ENCODE measurements at places on chromosomes 1 and 21.

GRCh38 chr21:37837381-37837780 is 78.9 kb downstream of the KCNJ6 start:
- H3K27me3 ChIP-seq = no peaks in the 10 kb centered on the region
- no peaks in the 10 kb centered on the region for H3K4me1 ChIP-seq
- no peak overlapping the region for H3K4me3 ChIP-seq
- H3K27ac ChIP-seq = no peak overlapping the region
- DNase-seq = no peak
- H3K36me3 ChIP-seq = no peaks in the 10 kb centered on the region

DNA sequence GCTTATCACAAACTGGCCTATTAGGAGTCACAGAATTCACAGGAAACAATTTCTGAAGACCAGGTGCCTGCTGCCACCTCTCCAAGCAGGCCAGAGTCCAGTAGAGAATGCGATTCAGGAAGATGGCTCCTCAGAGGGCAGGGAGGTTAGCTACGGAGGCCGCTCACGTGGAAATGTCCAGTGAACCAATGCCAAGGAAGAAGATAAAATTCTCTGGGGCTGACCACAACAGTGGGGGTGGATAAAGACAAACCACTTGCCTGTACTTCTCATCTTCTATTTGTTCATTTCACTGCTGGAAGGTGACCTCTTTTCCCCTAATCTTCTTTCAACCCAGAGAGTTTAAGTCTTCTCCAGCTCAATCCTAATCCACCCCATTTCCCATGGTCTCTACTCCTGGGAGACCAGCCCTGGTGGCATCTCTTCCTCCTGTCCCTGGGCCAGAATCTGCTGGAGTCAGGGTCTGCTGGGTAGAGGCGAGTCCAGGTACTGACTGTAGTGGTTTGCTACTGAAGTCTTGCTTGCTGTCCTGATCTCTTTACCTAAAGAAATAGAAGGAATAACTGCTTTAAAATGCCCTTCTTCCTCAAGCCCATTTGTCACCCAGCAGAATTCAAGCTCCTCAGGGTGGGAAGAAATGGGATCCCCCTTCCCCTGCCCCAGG is 3.2 kb downstream of the PSRC1 start:
- H3K36me3 ChIP-seq = no peaks in the 10 kb centered on the region
- no peaks in the 10 kb centered on the region for H3K27me3 ChIP-seq
- no peak overlapping the region for H3K4me3 ChIP-seq
- DNase-seq = no peak
- H3K4me1 ChIP-seq = peaks cover 9% of the 10 kb centered on the region
- H3K27ac ChIP-seq = no peak overlapping the region

- H3K27me3 ChIP-seq = no peaks in the 10 kb centered on the region
- H3K4me3 ChIP-seq = no peak overlapping the region
- H3K27ac ChIP-seq = no peak overlapping the region
- no peaks in the 10 kb centered on the region for H3K36me3 ChIP-seq
Measured at GRCh38 chr1:210741564-210741963, 392.4 kb downstream of the KCNH1 start.

DNA sequence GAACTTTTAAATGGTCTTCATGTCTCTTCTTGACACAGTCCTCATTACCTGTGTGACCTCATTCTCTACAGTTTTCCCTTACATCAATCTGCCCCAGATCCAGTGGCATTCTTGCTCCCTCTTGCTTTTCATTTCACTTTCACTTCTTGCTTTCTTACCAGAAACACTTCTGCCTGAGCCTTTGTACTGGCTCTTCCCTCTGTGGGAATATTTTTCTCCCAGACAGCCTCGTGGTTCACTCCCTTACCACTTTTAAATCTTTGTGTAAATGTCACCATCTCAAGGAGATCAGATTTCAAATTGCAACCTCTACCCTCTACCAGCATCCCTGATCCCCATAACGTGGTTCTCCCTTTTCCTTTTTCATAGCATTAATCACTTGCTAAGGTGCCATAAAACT is 73.2 kb downstream of the DISC1 start:
- no peak overlapping the region for H3K27ac ChIP-seq
- no peaks in the 10 kb centered on the region for H3K36me3 ChIP-seq
- H3K4me1 ChIP-seq = no peaks in the 10 kb centered on the region
- no peak overlapping the region for H3K4me3 ChIP-seq

DNA sequence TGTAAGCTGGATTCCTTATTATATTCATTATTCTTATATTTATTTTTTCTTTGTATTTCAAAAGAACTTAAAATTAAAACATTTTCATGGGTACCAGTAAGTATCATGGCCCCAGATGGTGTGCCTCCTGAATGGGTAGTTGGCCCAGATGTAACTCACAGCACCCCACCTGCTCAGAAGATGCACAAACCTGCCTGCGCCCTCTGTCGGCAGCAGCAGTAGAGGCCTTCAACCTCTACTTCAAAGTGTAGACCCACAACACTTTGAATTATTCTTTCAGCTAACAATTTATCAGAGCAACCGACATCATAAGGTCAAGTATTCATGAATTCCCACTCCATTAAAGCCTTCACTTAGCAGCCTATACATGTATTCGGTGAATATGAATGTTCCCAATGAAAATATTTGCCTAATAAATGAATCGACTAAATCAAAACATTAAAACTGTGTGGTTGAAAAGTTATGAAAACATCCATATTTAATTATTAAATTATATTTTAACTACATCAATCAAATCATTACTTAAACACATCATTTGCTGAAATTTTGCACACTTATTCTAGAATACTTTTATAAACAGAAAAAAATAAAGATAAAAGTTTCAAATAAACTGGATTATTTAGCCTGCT is 25.4 kb downstream of the PIGM start:
- H3K4me3 ChIP-seq = no peak overlapping the region
- peak; percentile 60 for DNase-seq
- H3K27ac ChIP-seq = no peak overlapping the region

DNA sequence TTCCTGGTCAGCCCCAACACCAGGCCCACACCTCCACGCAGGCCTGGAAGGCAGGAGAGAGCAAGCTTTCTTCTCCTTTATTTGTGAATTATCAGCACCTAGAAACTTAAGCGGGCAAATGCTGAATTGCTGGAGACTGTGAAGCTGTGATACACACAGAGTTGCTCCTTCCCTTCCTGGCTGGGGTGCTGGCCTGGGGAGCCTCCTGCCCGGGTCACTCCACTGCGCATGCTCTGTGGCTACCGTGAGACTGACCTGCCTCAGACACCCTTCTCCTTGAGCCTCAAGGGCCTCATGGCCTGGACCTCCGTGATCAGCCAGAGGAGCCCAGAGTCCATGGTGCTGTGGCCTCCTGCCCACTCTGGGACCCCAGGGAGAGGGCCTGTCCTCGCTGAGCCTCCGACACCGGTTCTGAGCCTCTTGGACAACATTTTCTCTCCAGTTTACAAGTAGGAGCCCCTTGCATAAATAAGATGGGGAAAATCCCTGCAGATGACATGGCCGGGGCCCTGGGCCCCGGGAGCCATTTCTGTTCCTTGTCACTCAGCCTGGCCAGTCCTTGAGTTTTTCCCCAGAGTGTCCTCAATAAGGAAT is 18.0 kb downstream of the AGPAT3 start:
- peaks cover 17% of the 10 kb centered on the region for H3K36me3 ChIP-seq
- no peaks in the 10 kb centered on the region for H3K27me3 ChIP-seq
- DNase-seq = no peak
- H3K27ac ChIP-seq = peak overlapping the region; percentile 20
- peaks cover 32% of the 10 kb centered on the region for H3K4me1 ChIP-seq

DNA sequence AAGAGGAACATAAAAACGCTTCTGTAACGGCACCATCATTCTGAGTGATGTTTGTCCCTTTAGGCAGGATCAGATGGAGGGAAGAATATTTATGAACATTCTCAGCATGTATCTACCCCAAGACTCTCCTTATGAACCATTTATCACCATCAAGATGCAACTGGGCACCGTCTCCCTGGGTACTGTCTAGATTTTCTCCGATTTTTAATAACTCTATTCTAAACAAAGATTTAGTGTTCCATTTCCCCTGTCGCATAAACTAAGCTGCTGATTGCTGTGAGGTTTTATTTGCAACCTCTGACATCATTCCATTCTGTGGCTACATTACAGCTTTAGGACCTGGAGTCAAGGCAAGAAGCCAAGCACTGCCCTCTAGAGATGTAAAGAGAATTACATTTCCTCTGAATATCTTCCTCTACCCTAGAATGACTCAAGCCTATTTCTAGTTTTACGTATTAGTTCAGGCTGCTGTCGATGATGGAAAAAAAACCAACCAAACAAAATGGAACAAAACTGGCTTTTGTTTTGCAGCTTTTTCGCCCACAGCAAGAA is 130.1 kb upstream of the MAP1LC3C start:
- DNase-seq = no peak
- H3K4me3 ChIP-seq = no peak overlapping the region
- no peaks in the 10 kb centered on the region for H3K4me1 ChIP-seq
- H3K27ac ChIP-seq = no peak overlapping the region
- no peaks in the 10 kb centered on the region for H3K36me3 ChIP-seq

DNA sequence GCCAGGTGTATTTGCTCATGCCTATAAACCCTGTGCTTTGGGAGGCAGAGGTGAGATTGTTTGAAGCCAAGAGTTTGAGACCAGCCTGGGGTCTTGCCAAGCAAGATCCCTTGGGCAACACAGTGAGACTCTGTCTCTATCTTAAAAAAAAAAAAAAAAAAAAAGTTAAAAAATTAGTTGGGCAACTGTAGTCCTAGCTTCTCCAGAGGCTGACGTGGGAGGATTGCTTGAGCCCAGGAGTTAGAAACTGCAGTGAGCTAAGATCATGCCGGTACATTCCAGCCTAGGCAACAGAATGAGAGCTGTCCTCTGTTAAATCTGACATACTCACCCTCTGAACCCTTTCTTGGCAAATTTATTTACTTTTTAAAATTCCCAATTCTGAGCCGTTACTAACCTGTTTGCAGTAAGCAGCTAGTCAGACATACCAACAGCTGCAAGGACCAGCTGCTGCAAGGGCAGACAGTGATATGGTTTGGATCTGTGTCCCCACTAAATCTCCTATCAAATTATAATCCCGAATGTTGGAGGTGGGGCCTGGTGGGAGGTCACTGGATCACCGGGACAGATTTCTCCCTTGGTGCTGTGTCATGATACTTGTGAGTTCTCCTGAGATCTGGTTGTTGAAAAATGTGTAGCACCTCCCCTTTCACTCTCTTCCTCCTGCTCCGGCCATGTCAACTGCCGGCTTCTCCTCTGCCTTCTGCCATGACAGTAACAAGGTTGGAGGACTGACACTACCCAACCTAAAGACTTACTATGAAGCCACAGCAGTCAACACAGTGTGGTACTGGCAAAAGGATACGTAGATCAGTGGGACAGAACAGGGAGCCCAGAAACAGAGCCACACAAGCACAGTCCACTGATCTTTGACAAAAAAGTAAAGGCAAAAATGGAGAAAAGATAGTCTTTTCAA is 10.6 kb downstream of the PARP1 start:
- no peaks in the 10 kb centered on the region for H3K4me1 ChIP-seq
- H3K36me3 ChIP-seq = peaks cover 19% of the 10 kb centered on the region

DNA sequence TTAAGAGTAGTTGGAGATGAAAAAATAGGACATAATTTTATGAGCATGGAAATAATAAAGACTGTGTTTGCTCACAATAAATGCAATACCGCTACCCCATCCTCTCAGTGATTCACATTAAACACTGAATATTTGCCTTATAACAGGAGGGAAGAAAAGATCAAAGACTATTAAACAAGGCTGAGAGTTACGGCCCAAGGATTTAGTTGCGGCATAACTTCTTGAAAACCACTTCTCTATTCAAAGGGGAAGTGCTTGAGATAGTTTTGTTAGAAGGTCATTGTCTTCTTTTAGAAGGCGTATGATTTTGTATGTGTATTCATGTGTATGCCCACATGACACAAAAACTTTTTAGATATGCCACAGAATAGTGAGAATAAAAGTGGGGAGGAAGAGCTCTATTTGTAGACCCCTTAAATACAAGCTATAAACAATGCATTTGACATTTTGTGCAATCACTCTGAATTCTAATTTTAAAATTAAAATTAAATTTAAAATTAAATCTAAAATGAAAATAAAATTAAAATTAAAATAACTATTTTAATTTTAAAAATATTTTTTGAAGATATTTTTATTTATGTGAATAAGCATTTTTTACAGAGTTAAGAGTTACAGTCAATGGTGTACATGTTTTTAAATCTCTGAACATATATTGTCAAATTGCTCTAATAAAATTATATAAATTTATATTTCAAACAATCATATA is 986.6 kb upstream of the ADAMTS5 start:
- no peak for DNase-seq
- no peaks in the 10 kb centered on the region for H3K36me3 ChIP-seq
- H3K27ac ChIP-seq = no peak overlapping the region
- no peaks in the 10 kb centered on the region for H3K4me1 ChIP-seq

GRCh38 chr1:97192872-97193572 is 471.4 kb downstream of the PTBP2 start:
- H3K4me3 ChIP-seq = no peak overlapping the region
- no peak overlapping the region for H3K27ac ChIP-seq
- no peaks in the 10 kb centered on the region for H3K27me3 ChIP-seq
- no peaks in the 10 kb centered on the region for H3K4me1 ChIP-seq
- DNase-seq = no peak

DNA sequence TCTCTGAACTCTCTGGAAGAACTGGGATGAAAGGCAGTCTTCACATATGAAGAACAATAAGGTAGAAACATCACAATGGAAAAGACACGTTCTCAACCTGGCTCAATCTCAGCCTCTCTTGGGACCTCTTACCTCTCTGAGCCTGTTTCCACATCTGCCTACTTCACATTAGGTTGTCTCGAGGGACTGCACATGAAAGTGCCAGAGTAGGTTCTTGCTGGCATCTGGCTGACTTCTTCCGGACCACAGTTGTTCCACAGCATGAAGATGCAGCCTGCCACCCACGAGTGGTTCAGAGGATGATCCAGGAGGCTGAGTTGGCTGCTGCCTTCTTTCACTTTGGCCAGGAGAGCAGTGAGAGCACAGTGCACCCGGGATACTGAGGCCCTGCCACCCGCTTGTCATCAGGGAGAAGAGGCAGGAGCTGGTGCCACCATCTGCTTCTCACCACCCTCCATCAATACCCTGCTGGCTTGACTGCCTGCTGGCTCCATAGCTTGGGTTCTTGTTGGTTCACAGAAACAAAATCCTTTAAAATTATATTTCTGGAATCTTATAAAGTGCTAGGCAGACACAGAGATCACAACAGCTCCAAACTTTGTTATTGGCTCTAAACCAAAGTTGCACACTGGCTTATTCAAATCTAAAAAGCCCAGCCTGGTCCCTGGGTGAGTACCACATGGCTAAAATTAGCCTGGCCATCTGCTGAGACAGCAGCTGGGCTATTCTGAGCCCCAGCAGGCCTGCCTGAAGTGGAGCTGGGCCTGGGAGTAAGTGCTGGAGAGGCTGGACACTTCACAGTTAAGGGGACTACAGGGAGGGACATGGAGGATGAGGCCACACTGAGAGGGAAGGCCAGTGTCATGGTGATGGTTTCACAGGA is 46.9 kb upstream of the LIN9 start:
- no peak overlapping the region for H3K27ac ChIP-seq
- DNase-seq = no peak
- no peaks in the 10 kb centered on the region for H3K27me3 ChIP-seq
- peaks cover 4% of the 10 kb centered on the region for H3K36me3 ChIP-seq
- H3K4me3 ChIP-seq = no peak overlapping the region

- H3K27me3 ChIP-seq = no peaks in the 10 kb centered on the region
- peak overlapping the region; percentile 5 for H3K27ac ChIP-seq
- DNase-seq = no peak
- no peaks in the 10 kb centered on the region for H3K36me3 ChIP-seq
Measured at GRCh38 chr1:198162091-198162767, 5.4 kb downstream of the NEK7 start.

GRCh38 chr1:119748040-119748439 is 20.7 kb downstream of the HMGCS2 start:
- no peaks in the 10 kb centered on the region for H3K27me3 ChIP-seq
- no peak overlapping the region for H3K4me3 ChIP-seq

Data from CD8-positive, alpha-beta memory T cell (primary cell).